ENCODE measurements at places on chromosomes 16 and 17.
A peak's percentile ranks its signal among the peaks of the same experiment; 100 is the strongest.

- no peak for DNase-seq
Measured at GRCh38 chr16:85628645-85629044, 15.5 kb downstream of the GSE1 start.

- DNase-seq, result no peak
Measured at GRCh38 chr17:28901866-28902818, 737 bp downstream of the DHRS13 start.

GRCh38 chr16:11319529-11320146 is 25.6 kb upstream of the RMI2 start:
- no peak for DNase-seq

- no peak for DNase-seq
Measured at GRCh38 chr16:75929046-75929445, 202.8 kb upstream of the CPHXL start.

- DNase-seq, result no peak
Measured at GRCh38 chr16:10897134-10897533, 20.1 kb downstream of the CIITA start.

- DNase-seq, result no peak
Measured at GRCh38 chr17:56064506-56064905, 88.8 kb upstream of the ANKFN1 start.

DNA sequence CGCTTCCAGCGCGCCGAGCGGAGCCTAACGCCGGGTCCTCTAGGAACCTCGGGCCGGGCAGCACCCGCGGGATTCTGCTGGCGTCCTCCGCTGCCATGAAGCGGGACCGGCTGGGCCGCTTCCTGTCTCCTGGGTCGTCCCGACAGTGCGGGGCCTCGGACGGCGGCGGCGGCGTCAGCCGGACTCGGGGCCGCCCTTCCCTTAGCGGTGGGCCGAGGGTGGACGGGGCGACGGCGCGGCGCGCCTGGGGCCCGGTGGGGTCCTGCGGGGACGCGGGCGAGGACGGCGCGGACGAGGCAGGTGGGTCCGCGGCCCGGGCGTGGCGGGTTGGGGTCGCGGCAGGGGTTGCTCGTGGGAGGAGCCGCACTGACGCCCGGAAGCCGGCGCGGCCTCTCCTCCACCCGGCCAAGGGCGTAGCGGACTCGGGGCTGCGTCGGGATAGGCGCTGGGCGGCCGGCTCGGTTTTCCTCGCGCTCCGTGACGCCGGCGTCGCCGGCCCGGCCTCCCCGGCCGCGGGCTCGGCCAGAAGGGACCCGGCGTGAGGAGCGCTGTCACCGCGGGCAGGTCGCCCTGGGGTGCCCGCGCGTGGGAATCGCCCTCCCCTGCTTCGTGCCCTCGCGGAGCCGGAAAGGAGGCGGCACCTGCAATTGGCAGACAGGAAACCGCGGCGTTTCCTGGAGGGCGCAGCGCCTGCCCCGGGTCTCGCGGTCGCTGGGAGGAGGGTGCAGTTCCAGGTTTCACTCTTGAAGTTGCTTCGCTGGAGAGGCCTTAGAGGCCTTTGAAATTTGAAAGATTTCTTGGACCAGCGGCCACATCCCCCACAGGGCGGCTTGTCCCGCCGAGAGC is 432 bp downstream of the ZNF276 start:
- no peak for DNase-seq

DNA sequence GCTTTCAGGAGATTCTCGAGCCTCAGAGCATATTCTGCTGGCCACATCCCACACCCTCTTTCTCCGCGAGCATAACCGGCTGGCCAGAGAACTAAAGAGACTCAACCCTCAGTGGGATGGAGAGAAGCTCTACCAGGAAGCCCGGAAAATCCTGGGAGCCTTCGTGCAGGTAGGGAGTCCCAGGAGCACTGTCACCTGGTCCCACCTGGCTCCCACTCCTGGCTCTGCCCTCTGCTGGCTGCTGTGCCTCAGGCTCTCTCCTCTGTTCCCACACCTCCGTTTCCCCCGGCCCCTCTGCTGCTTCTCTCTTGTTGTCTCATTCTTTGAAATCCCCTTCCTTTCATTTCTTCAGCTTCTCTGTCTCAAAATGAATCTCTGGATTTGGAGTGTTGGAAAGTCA is 16.4 kb downstream of the LPO start:
- no peak for DNase-seq

GRCh38 chr17:71434716-71435115 is 686.1 kb upstream of the SOX9 start:
- no peak for DNase-seq

DNA sequence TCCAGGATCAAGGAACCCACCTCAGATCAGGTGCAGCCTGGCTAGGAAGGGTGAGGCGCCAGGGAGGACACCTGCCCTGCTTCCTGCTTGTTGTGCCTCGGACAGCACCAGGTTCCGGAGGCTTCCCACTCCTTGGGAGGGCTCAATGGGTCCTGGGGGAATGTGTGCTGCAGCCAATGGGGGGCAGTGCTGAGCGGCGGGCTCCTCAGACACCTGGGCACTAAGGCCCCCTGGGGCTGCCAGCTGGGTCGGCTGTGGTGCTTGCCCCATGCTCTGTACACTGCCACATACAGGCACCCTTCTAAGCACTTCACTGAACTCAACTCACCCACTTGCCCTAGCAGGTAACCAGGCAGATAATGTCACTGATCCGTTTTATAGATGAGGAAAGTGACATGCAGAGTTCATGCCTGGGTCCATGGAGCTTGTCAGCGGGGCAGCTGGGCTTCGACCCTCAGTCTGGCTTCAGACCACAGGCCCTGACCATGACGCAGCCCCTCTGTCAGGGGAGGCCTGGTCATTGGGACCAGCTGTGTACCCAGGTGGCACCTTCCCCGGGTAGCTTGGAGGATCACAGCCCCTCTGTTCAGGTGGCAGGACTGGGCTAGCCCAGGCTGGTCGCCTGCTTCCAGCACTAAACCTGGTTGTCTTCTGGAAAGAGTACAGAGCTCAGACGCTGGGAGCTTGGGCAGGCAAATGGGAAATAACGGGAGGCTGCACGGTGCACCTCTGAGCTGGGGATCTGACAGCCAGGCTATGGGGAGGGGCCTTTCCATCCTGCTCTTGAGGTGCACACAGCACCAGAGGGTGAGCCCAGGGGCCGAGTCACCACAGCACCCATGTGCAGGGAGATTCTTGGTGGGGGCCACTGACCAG is 8.2 kb downstream of the FN3K start:
- DNase-seq, result no peak

- DNase-seq, result no peak
Measured at GRCh38 chr17:68222606-68223005, 25.2 kb upstream of the AMZ2 start.

DNA sequence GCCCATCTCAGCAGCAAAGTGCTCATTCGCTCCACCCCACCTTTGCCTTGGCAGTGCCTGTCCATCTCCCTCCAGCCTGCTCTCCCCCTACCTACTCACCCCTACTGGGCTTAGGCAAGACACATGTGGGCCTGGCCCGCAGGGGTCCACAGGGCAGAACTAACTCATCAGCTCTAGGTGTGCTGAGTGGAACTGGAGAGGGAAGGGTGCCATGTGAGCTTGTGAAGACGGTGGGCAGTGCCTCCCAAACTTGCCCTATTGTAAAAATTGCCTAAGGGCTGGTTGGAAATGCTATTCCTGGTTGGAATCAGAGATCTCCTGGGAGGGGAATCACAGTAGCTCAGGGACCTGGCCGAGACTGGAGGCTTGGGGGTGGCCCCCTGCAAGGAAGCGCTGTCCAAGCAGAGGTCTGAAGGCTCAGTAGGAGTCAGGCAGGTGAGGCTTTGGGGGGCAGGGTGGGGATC is 29.1 kb upstream of the TNS4 start:
- no peak for DNase-seq

DNA sequence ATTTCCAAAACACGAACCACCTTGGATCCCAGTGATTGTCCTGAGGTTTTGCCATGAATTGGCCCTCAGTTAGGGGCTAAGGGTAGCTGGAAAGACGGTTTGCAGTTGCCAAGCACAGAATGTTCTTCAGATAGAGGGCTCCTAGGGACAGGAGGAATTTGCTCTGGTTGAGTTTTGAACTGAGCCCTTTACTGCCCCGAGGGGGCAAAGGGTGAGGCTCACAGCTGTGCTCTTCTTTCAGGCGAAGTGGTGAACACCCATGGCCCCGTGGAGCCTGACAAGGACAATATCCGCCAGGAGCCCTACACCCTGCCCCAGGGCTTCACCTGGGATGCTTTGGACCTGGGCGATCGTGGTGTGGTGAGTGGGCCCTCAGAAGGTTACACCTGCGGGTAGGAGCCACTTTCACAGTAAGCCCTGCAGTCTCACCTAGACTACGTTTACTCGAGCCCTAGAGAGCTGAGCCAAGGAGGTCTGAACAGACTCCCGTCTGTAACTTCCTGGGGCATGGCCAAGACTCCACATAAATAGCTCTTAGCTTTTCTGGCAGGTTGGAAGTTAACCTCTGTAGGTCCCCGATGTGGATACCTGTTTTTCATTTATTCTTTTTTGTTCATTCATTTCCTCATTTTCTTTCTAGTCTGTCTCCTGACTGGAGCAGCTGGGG is 32.5 kb downstream of the NMT1 start:
- no peak for DNase-seq

GRCh38 chr16:50802000-50802399 is 60.1 kb downstream of the CYLD start:
- DNase-seq, result no peak

DNA sequence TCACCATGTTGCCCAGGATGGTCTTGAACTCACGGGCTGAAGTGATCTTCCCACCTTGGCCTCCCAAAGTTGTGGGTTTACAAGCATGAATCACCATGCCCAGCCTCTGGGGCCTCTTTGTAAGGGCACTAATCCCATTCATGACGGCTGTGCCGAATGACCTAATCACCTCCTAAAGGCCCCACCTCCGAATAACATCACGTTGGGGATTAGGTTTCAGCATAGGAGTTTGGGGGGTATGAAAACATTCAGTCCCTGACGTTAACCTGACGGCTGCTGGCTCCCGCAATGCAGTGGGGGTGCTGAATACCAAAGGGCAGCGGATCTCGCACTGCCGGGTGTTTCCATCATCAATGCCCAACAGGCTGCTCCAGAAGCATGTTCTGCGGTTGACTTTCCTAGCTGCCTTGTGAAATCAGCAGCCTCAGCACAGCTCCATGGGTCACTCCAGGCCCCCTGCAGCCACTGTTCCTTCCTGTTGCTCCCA is 120.8 kb upstream of the SEC14L1 start:
- DNase-seq, result no peak

DNA sequence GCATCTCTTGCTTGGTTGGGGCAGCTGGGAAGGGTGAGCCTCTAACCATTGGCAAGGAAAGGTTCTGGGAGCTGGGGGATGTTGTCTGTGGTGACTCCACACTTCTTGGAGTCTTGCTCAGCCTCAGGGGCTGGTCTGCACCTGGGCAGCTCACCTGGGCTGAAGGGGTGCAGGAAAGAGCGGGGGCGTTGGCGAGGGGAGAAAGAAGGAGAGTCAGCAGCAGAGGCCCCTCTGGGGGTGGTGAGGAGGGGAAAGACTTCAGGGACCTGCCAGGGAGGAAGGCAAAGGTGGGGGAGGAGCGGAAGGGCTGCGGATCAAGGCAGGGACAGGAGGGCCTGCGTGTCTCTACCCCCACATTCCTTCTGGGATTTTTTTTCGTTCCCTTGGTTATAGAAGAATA is 47.7 kb downstream of the CCDC42 start:
- DNase-seq, result no peak

DNA sequence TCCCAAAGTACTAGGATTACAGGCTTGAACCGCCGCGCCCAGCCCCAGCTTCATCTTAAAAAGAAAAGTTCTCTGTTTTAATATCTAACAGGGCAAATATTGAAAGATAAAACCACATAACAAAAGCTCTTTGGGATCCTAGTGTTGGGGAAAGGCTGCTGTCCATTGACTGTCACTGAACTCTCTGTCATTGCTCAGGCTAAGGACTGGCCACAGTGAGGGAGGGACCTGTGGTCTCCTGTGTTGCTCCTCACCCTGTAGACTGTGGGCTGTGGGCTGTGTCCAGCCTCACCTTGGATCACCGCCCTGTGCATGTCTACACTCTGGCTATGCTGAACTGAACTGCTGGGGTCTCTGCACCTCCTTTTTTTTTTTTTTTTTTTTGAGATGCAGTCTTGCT is 11.3 kb upstream of the PYDC1 start:
- no peak for DNase-seq

GRCh38 chr17:59454633-59455105 is 110.7 kb upstream of the DHX40 start:
- no peak for DNase-seq

DNA sequence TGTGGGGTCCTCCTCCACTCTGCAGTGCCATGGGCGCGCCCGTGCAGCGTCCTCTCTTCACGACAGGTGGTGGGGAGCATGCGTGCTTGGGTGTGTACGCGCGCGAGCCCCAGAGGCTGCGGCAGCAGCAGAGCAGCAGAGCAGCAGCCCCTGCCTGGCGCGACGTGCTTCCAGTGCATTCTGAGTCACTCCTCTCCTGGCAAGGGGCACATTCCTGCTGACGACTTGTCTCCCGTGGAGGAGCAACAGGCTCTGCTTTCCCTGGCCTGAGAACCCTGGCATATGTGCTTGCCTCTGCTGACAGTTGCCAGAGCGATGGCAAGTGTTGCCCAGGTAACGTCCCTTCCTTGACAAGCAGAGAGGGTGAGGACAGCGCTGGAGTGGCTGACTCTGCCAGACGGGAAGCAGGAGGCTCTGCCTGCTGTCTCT is 133.8 kb upstream of the PLCG2 start:
- peak; percentile 93 for DNase-seq

DNA sequence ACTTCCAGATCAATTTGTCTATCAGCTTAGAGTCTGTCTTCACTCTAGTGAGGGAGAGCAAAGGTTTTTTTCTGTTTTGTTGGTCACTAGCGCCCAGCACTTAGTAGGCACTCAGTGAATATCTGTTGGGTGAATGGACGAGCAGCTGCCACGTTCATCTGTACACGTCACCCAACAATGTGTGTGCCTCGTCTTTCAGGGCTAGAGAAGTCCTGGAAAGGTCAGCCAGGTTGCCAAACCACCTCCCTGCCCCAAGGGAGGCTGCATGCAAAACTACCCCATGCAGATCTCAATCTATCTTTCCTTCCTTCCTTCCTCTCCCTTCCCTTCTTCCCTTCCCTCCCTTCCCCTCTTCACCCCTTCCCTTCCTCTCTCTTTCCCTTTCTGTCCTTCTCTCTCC is 340.9 kb downstream of the SOX9 start:
- no peak for DNase-seq

- no peak for DNase-seq
Measured at GRCh38 chr17:61247439-61247838, 152.2 kb upstream of the TBX2 start.

All from LNCaP clone FGC (cell line).